ENCODE measurements at places on chromosomes 1 and 21.

GRCh38 chr1:172273647-172274396 is 146.7 kb upstream of the C1orf105 start:
- no peak for DNase-seq

DNA sequence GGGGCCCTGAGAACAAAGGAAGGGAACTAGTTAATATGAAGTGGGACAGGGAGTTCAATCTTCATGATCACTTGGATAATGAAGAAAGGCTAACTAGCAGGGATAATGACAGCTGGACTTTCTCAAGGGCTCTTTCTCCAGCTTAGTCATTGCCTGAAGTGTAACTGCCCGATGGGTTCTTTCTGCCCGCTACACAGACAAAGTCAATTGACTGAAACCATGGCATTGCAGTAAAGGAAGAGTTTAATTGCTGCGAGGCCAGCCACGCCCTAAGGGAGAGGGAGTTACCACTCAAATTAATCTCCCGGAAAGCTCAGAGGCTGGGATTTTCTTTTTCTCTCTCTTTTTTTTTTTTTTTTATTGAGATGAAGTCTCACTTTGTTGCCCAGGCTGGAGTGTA is 16.6 kb upstream of the SLC2A5 start:
- DNase-seq, result no peak

- no peak for DNase-seq
Measured at GRCh38 chr21:45407629-45408247, 2.8 kb downstream of the COL18A1 start.

DNA sequence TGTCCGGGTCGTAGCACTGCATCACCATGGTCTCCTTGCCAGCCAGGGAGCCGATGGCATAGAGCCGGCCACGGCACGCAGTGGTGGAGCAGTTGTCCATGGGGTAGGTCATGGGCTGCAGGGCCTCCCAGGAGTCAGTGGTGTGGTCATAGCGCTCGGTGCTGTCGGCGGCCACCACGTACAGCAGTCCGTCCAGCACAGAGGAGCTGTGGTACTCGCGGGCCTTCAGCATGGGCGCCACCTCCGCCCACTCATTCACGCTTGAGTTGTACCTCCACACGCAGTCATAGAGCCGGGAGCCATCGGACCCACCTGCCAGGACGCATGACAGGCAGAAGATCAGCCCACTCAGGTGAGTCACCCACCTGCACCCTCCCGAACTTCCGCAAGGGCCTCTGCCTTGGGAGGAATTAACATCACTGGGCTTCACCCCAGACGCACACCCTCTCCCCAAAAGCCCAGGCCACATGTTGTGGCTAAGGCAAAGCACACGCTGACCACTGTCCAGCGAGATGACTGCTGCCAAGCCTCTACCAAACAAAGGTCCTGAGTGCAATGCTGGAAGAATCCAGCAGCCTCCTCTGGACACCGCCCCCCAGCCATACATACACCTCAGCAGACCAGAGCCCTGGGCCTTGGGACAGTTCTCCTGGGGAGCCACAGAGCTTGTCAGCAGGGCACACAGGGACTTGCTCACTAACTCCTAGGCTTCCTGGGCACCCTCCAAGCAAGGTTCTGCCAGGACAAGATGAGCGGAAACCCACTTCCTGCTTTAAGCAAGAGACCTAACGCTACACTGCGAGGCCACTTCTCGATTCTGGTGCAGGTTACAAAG is 3.3 kb downstream of the KLHL21 start:
- no peak for DNase-seq

- no peak for DNase-seq
Measured at GRCh38 chr1:151963288-151963687, 30.4 kb downstream of the S100A10 start.

DNA sequence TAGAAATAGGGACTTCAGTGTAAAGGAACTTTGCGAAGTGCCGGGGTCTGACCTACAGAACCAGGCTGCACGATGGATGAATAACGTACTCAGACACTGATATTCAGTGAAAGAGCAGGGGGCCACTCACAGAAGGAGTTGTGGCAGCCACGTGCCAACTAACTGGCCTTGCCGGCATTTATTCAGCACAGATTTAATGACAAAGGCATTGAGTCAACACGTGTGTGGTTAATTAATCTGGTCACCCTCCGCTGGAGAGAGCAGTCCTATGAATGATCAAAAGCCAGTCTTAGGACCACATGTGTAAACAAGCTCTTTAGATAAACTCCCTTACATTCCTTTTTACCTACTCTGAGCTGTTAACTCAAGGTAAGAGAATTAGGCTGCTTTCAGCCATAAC is 6.2 kb upstream of the B3GALT2 start:
- no peak for DNase-seq

DNA sequence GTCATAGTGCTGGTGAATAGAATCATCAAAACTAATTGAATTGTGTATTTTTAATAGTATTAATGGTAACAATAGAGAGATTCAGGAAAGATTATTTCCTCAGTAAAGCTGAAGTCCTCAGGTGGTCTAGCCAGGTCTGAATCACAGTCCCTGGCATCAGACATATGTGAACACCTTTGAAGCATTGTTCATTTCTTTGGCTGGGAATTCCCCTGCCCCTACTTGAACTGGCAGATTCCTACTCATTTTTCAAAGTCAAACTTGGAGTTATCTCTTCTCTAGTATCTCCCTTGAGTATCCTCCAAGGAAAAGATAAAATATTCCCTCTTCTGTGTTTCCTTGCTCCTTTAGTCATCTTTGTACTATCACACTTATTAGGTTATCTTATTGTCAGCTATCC is 759.8 kb downstream of the ADGRL2 start:
- DNase-seq, result no peak

DNA sequence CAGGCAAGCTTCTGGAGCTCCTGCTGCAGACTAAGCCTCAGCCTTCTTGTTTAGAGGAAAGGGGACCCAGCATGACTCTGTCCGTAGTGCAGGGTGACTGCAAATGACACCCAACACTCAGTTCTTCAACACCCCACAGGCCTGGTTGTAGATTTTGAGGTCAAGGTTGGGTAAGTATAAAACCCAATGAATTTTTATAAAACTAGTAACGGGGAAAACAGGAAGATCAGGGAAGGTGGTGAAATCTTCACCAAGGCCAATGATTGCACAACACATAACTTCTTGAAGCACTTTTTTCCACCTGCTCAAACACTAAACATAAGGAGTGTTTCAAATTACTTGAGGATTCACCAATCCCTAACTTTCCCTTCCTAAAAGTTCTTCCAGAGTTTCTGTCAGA is 89.4 kb upstream of the JAK1 start:
- no peak for DNase-seq

DNA sequence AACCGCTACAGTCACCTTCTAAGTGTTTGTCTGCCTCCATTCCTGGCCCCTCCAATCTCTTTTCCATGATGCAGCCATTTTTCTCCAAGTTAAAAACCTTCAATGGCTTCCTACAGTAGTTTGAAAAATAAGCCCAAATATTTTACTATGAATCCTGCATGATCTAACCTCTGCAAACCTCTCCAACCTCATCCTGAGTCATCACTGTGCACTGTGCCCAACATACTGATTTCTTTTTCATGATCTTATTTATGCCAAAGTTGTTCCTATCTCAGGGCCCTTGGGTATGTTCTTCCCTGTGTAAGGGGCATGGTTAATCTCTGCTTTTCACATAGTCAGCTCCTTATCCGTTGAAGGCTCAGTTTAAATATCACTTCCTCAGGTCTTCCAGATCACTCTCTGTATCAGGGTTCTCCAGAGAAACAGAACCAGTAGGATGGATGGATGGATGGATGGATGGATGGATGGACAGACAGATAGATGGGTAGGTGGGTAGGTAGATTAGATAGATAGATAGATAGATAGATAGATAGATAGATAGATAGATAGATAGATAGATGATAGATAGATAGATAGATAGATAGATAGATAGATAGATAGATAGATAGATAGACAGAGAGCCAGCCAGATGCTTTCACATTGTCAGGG is 18.1 kb upstream of the PTPN14 start:
- no peak for DNase-seq

DNA sequence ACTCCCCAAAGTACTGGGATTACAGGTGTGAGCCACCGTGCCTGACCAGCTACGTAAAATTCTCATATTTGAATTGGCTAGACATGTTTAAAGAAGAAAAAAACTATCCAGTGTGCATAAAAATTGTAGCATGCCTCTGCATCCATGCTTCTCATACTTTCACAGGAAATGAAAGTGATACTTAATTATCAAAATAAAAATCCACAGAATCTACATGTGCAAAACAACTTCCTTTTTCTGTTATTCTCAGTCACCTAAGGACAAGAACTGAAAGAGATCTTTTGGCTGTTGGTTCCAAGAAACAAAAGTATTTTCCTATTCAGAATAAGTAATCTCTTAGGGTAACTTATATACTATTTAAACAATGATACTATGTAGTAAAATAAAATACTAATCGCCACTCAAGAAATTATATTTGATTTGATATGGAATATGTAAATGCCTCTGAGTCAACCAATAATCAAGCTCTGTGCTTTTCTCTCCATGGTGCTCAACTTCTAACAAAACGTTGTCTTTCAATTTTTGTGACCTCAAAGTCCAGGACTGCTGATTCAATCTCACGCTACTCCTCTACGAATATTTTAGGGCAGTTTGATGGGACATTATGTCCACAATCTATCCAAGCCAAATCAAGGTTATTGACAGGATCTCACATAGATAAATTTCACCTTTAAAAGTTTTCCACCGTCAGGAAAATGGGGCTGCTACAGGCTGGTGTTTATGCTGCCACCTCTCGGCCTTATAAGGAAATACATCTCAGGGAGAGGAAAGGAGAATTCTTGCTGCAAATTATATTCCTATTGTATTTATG is 102.7 kb downstream of the ZNF281 start:
- DNase-seq, result peak; percentile 12

DNA sequence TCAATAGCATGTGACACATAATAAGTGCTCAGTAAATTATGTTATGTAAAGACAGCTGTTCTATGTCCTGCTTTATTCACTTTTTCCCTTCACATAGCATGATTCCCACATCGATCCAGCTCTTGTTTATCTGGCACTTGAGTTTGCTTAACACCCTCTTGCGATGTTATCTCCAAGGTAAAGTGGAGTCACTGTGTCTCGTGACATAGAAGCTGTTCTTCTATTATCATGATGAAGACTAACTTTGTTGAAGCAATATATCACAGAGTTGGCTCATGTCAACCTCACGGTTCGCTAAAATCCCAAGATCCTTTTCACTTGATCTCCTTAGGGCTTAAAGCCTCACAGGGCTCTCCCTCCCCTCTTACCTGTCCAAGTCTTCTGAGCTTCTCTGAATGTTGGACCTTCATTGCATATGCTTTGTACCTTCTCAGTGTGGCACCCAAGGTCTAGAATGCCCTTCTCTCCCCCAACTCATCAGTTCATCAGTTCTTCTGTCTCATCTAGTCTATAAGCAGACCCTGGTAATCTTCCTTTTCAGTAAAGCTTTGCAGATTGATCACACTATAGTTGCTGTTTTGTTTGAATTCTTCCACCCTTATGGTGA is 38.0 kb downstream of the PLXNA2 start:
- DNase-seq, result no peak

GRCh38 chr21:38968887-38969543 is 163.3 kb downstream of the ETS2 start:
- DNase-seq, result no peak

- peak; percentile 52 for DNase-seq
Measured at GRCh38 chr1:110602466-110602865, 3.7 kb downstream of the KCNA2 start.

DNA sequence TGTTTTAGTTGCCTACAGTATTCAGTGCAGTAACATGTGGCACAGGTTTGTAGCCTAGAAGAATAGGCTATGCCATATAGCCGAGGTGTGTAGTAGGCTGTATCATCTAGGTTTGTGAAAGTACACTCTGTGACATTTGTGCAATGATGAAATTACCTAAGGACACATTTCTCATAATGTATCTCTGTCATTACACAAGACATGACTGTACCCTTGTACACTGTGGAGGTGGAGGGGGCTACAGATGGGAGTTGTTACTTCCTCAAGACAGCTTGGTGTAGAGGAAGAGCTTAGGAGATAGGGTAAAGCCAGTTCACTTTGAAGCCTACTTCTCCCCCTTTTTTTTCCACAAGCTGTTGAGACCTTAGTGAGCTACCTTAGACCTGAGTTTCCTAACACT is 59.7 kb upstream of the RAVER2 start:
- no peak for DNase-seq

DNA sequence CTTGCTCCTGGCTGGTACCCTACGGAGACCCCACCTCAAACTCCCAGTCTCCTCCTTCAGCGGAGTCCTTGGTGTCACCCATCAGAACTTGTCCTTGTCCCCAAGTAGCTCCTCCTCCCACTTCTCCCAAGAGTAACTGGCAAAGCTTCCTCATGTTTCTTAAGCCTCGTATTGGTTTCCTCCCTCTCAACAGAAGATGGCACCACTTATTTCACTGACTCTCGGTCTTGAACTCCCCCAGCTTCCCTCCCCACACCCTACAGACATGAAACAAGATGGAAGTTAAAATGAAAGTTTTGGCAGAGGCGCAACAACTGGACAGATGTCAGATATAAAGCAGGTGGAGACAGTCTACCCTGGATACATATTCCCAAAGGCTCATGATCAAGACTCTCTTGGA is 13.4 kb downstream of the RAB7B start:
- DNase-seq, result no peak

DNA sequence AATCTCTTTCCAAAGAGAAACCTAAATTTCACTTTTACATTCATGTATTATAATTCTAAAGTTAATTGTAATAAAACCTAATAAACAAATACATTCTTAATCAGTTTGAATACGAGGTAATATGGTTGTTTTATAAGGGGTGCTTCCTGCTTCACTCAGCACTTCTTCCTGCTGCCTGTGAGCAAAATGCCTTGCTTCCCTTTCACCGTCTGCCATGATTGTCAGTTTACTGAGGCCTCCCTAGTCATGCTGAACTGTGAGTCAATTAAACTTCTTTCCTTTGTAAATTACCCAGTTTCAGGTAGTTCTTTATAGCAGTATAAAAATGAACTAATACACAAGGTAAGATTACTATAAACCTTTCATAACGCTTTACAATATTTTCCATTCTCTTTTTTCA is 491.1 kb upstream of the LRRC7 start:
- DNase-seq, result no peak

DNA sequence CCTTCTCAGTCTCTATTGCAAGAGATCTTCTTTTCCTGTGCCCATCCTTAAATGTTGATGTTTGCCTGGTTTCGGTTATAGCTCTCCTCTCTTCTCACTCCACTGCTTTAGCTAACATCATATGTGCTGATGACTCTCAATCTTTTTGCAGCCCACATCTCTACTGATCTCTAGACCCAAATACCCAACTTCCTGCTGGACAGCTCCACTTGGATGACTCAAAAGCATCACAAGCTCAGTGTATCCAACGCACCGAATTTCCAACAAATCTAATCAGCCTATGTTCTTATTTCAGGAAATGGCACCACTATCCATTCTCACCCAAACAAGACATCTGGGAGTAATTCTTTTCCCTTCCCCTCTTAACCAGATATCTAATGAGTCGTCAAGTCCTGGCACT is 79.1 kb upstream of the ARTN start:
- DNase-seq, result no peak

GRCh38 chr21:40902299-40902698 is 55.3 kb upstream of the DSCAM start:
- no peak for DNase-seq

DNA sequence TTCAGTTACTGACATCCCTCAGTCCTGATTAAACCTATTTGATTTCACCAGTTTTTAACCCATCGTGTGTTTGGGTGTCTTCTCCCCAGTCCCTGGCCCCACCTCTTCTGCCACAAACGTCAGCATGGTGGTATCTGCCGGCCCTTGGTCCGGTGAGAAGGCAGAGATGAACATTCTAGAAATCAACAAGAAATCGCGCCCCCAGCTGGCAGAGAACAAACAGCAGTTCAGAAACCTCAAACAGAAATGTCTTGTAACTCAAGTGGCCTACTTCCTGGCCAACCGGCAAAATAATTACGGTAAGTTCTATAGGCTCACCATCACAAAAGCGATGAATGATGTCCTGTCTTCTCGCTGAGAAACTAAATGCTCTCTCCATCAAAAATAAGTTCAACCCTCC is 28.7 kb downstream of the NBPF3 start:
- no peak for DNase-seq

Measured in muscle of arm (tissue), 14 donors.